Lower leg skin (tissue), 4 donors: ENCODE measurements at places on chromosomes 11 and 22.

DNA sequence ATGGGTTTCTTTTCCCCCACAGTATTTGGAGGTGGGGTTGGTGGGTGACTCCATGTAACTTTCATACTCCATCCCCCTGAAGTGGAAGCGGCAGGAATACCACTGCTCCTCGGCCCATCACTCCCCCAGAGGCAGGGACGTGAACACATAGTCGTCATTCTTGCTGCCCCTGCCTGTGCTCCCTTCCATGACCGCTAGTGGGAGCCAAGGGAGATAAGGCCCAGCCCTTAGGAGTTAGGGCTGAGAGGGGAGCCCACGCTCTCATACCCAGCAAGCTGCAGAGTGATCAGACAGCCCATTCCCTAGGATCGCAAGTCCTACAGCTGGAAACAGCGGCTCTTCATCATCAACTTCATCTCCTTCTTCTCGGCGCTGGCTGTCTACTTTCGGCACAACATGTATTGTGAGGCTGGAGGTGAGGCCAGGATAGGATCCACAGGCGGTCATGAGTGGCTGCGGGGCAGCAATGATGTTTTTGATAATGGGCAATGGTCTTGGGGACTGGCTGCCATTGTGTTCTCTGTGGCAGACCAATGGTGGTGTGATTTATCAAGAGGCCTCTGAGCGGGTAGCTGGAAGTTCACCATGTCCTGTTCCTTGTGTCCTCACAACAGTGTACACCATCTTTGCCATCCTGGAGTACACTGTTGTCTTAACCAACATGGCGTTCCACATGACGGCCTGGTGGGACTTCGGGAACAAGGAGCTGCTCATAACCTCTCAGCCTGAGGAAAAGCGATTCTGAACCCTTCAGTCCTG is 15.9 kb downstream of the RHOG start:
- no peak for DNase-seq

DNA sequence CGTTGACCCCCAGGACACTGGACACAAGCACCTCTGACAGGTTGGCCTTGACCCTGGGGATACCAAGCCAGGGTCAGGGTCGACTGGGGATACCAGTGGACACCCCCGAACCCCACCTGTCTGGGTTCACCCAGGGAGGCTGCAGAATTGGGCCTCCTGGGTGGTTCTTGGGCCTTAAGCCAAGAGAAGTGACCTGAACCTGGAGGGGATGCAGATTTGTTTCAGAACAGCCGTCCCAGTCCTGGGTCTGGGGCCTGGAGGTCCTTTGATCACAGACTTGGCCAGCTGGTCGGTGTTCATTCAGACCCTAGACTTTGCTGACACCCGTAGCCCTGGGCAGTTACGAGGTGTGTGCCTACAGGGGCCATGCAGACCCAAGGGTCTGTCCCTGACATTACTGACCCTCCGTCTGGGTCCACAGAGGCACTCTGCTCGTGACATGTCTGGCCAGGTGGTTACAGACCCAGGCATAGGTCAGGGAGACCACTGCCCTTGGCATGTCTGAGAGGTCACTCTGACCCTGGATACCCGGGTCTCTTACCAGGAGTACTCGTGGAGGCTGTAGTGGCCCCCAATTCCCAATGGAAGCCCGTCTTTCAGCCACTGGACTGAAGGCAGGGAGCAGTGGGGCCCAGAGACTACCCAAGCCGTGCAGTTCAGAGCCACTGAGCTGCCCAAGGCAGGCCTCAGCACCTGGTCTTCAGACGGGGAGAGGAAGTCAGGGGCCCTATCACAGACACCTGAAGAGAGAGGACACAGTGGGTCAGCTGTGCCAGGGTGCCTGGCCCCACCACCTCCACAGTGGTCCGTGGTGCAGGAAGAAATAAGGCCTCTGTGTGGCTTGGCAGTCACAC is 6.4 kb downstream of the SIGIRR start:
- DNase-seq: no peak

- no peak for DNase-seq
Observed at GRCh38 chr11:118656563-118657165, 22.8 kb downstream of the TREH start.

DNA sequence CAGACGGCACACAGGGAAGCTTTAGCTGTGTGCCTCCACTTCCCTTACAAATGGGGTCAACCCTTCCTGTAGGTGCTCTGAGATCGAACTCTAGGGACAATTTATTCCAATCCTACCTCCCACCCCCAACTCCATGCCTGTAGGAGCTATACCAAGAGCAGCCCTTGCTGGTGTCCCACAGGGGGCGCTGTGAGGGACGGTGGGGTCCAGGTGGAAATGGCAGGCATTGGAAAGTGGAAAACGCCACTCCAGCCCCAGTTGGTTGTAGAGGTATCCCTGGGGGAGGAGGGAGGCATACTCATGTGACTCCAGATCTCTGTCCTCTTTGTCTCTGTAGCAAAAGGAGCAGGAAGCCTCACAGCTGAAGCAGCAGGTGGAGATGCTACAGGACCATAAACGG is 161.3 kb downstream of the MYO18B start:
- DNase-seq: no peak
